Left lung (tissue), 14 donors: ENCODE measurements at places on chromosomes 7 and 10.

- no peak for DNase-seq
Observed at GRCh38 chr7:36224934-36225858, 72.1 kb downstream of the EEPD1 start.

DNA sequence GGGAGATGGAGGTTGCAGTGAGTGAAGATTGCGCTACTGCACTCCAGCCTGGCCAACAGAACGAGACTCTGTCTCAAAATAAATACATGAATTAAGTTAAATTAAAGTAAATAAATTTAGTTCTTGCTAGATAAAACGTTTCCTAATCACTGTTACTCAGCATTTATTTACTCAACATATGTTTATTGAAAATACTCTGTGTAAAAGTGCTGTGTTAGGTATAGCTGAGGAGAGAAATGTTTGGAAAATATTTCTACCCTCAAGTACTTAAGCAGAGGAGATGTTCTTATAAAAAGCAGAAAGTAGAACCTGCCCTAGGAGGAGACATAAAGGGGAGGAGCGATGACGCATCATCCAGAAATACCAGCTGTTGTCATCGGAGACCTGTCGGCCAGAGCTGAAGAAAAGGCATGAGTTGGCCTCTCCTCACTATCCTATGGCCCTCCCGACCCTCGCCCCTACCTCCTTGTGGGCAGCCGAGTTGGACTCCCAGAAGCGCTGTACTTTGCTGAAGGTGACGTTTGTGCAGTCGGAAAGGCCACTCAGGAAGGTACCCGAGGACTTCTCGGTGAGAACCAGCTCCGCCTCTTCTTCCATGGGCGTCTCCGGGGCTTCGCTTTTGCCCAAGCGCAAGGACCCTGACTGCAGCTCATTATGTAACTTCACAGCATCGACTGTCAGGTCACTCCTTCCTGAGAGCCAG, 1.1 kb downstream of the RRP12 start:
- no peak for DNase-seq

DNA sequence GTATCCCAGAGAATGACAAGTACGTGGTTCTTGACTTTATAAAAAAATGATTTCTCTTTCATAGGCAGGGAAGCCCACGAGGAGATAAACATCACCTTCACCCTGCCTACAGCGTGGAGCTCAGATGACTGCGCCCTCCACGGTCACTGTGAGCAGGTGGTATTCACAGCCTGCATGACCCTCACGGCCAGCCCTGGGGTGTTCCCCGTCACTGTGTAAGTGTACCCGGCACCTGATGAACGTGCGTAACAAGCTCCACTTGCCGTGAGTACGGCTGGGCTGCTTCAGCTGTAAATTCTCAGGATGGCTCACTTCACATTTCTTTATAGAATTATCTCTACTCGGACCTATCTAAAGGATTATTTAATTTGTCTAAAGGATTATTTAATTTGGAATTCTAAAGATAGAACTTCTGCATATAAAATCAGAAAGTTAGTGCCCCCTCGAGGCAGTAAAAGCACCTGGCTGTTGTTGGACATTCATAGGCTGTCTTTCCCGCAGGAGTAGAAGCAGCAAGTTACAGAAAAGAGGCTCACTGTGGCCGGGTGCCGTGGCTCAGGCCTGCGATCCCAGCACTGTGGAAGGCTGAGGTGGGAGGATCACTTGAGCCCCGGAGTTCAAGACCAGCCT, 27.6 kb downstream of the TMEM248 start:
- no peak for DNase-seq

DNA sequence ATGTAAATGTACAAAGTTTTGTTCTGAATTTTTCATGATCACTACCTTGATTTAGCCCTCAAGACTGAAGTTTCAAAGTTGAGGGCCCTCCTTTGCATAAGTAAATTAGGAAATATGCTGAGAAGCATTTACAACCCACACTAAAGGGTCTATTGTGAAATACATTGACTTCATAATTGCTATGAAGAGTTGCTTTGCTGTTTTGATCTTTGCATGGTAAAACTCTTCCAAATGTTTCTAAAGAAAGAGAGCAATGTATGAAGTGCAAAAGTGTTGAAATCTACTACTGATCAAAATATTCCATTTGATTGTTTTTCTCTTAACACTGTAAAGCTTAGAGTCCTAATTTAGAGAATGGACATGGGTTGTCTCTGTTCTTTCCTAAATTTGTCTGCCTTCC, 77.2 kb downstream of the C7orf25 start:
- no peak for DNase-seq

- DNase-seq: no peak
Observed at GRCh38 chr7:27883696-27884095, 143.7 kb downstream of the TAX1BP1 start.

DNA sequence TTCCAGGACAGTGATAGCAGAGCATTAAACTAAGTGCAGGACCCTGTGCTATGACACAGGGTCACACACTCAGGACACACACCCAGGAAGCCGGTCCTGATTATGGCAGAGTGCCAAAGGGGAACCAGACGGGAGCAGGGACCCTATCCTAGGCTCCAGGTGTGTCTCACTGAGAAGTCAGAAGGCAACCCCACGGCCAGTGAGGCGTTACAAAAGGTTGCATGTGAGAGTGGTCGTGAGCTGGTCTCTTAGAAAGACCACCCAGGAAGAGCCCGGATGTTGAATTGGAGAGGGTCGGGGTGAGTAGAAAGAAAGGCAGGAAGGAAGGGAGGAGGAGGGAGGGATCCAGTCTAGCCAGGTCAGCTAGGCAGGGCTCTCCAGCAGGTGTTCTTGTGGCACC, 31.0 kb downstream of the FRMPD2 start:
- DNase-seq: no peak

GRCh38 chr10:117530791-117531190, 11.8 kb upstream of the EMX2 start:
- DNase-seq: no peak

DNA sequence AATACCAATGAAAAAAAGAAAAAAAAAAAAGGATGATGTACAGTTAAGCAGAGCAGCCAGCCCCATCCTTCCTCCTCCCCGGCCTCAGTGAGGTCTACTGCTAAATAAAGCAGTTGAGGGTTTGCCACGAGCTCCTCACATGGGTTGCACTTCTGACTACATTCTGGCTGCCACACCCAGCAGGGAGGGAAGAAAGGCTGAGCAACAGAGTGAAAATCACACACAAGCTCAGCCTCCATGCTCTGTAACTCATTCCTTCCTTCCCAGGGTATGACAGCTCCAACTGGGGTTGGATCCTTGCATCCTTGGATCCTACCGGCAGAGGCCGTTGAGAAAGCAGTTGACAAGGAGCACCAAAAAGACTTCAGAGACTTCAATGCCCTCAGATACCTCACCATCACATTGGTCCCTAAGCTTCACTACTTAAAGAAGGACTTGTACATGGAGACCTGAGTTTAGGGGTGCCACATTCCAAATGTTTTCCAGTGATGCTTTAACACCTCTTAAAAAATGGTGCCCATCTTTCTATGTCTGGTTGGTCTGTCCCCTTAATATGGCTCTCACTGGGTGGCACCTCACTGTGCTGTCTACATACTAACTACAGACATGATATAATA, 52.9 kb upstream of the PIK3CG start:
- no peak for DNase-seq

DNA sequence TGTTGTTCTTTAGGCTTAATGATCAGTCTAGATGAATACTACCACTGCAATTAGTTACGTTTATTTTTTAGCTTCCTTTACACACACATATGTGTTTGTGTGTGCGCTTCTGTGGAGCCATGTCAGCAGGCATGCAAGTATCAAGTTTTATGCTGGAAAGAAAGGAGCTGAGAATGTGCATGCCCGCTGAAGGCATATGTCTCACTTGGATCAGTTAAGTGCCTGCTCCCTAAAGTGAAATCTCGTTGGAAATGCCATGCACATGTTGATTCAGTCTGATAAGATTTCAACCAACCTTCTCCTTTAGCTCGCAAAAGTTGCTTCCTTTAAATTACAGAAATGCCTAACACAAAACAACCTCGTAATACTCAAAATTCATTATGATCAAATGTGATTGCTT, 10.7 kb downstream of the NRP1 start:
- no peak for DNase-seq

DNA sequence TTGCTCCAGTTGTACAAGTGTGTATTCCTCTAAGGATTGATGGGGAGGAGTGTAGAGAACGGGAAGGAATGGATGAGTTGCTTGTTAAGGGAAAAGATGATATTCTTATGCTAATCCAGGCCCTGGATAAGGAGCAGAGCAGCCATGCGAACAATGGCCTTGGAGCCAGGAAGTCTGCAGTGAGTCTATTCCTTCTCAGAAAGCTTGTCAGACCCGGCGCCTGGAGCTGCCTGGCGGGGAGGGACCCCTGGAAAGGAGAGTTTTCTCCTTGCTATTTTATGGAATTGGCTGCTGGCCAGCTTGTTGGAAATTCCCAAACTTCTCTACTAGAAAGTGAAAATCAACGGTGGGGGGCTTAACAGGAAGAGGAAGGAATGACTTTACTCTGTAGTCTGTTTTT, 89.1 kb downstream of the MMRN2 start:
- DNase-seq: no peak

GRCh38 chr7:87361320-87361719, 15.9 kb downstream of the CROT start:
- DNase-seq: no peak

DNA sequence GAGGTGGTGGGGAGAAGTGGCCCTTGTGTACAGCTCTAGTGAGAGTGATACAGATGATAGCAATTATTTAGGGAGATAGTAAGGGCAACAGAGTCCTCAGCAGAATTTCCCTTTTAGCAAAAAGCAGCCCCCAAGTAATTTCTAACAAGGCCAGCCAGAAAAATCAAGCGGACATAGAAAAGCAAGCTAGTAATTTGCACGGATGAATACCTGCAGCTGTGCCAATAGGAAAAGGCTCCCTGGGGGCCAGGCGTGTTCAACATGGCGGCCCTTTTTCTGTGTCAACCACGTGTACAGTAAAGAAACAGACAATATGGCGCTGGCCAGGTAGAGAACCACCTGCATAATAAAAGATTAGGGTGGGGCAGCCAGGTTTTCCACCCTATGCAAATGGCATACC, 7.4 kb downstream of the MCM10 start:
- DNase-seq: no peak

DNA sequence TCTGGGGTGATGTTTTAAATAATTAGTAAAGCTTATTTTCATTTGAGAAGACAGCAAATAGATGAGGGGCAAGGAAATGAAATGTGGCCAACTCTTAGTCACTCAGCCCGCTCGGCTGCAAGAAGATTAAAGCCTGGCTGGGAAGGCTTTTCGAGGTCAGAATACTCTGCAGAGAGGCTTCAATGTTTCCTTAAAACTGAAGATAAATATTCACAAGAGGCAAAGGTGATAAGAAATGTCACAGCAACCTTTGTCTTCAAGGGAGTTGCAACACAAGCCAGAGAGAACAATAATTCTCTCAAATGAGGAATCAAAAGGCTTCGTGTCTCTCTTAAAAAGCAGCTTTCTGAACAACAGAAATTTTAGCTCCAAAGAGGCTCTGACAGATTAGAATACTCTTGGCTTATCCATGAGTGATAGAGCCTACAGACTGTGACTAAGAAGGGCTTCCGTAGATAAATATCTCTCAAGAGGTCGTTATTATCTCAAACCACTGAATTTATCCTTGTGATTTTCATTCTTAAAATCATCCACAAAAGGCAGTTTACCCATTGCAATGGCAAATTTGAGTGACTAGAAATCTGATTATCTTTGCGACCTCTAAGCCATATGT, 92.5 kb downstream of the KLF6 start:
- no peak for DNase-seq

- no peak for DNase-seq
Observed at GRCh38 chr7:371779-372545, 82.0 kb downstream of the FOXL3 start.

DNA sequence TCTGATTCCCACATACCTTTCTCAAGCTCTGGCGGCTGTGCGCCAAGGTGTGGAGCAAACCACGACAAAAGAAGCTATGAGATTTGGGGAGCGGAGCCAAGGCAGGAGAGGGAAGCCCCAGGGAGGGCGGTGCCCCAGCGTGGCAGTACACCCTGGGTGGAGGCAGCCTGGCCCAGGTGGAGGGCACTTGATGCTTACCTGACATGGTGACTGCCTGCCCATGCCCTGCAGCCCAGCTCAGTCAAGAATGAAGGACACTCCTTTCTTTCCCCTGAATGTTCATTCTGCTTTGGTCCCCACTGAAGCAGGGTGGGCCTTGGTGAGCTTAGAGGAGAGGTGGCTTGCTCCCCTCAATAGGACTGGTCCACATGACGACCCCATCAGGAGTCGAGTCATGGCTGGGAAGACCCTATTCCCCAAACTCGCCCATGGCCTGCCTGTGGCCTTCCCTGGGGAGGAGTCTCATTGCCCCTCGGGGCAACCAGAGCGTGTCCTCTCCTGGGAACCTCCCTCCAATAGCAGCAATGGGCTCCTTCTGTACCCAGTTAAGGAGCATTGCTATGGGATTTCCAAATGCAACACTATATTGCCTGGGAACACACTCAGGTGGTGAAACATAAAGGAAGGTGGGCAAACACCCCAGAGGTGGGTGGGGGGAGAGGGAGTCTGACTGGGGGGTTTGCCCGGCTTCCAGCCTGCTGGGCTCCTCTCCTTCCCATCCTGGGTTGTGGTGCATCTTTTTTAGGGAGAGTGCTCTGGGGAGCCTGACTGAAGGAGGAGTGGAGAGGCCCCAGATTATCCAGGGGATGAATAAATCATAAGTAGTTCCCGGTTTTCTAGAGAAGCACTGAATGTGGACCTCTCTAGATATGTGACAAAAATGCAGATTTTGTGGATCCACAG, 22.7 kb downstream of the RAMP3 start:
- no peak for DNase-seq

- no peak for DNase-seq
Observed at GRCh38 chr7:70487428-70487827, 644.5 kb upstream of the GALNT17 start.

- DNase-seq: no peak
Observed at GRCh38 chr10:119131512-119132240, 27.8 kb downstream of the DENND10 start.

GRCh38 chr7:98027342-98028033, 37.5 kb upstream of the OCM2 start:
- DNase-seq: no peak

DNA sequence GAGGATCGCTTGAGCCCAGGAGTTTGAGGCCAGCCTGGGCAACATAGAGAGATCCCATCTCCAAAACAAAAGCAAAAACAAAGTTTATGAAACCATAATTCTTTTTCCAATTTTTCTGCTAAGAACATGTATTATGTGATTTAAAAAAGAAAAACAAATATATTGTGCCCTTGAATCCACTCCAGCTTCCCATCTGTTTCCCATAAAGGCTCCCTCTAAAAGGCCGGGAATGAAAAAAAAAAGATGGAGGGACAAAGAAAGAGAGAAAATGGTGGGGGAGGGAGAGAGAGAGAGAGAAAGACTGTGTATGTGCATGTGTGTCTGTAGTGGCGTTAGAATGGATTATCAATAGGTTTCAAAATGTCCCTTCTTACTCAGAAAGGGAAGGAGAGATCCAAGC, 20.5 kb upstream of the GSDME start:
- DNase-seq: no peak
